ENCODE measurements at places on chromosomes 2 and 18.
A peak's percentile ranks its signal among the peaks of the same experiment; 100 is the strongest.

DNA sequence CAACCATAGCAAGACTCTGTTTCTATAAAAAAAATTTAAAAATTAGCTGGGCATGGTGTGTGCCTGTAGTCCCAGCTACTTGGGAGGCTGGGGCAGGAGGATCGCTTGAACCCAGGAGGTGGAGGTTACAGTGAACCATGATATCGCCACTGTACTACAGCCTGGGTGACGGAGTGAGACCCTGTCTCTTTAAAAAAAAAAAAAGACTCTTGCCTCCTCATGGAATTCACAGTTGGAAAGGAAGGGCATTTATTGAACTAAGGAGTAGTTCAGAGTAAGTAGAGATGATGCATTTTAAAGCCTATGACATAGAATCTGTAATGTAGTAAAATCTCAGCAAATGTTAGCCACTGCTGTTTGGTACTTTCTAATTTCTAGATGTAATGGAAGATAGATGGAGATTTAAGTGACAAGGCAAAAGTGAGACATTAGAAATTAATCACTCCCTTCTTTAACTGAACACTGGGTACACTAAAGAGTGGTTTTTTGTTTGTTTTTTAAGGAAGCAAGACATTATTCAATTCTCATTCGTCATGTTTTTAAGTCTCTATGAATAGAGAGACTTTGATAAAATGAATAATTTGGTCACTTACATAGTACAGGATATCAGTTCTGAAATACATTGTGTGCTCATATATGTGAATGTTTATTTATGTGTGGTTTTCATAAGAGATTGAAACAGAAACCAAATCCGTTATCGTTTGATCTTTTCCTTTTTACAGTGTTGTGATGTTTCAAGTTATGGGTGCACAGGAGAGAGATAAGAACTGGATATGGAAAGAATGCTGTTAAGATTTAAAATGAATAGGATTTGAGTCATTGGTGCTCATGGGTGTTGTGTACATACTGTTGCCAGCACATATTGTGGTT lies 186.1 kb upstream of the STON1 start:
- DNase-seq = peak; percentile 39

GRCh38 chr2:159853101-159853500 lies 55.1 kb upstream of the CD302 start:
- no peak for DNase-seq

DNA sequence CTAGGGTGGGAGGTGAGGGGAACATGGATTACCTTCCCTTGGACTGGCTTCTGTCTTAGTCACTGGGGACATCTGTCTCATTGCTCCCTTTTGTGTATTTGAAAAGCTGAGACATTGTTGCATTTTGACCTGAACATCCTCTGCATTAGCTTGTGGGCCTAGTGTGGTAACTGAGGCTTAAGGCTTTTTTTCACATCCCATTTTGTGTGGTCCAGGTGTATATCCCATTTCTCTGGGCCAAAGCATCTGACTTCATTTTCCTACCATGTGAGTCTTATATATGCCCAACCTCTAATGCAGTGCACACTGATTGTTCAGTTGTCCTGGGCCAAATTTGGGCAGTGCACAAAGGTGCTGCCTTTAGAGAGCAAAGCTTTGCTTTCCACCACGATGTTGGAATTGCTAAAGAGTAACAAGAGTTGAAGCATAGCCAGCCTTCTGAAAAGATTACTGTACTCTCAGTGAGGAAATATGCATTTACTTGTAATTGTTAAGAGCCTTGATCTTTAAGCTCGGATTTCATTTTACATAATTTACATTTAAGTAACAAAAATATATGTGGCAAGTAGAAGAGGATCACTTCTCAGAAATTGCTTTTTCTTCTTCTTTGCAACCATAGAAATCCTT lies 13.3 kb downstream of the PRKCE start:
- DNase-seq = no peak

GRCh38 chr2:99602476-99602875 lies 112.7 kb upstream of the REV1 start:
- no peak for DNase-seq

GRCh38 chr2:136248242-136248641 lies 130.3 kb upstream of the CXCR4 start:
- DNase-seq = peak; percentile 34

- DNase-seq = no peak
Measured at GRCh38 chr18:29104671-29105070, 927.7 kb upstream of the CDH2 start.

- no peak for DNase-seq
Measured at GRCh38 chr18:51739044-51739666, 541.7 kb upstream of the MEX3C start.

- no peak for DNase-seq
Measured at GRCh38 chr2:154945984-154946383, 247.5 kb downstream of the KCNJ3 start.

DNA sequence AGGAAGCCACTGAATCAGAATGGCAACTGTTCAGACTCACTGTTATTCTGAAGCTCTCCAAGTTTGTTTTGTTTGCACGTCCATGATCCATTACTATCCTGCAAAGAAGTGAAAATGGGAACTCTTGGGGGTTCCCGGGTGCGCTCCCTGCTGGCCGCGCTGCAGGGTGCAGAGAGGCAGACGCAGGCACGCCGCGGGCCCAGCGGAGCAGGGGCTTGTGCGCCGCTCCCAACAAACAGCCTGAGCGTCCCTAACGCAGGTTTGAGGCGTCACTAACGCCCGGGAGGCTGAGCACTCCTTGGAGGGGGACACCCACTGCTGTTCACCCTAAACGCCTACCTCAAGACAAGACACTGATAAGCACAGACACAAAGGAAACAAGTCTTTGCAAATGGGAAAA lies 14.3 kb upstream of the PIEZO2 start:
- DNase-seq = no peak

DNA sequence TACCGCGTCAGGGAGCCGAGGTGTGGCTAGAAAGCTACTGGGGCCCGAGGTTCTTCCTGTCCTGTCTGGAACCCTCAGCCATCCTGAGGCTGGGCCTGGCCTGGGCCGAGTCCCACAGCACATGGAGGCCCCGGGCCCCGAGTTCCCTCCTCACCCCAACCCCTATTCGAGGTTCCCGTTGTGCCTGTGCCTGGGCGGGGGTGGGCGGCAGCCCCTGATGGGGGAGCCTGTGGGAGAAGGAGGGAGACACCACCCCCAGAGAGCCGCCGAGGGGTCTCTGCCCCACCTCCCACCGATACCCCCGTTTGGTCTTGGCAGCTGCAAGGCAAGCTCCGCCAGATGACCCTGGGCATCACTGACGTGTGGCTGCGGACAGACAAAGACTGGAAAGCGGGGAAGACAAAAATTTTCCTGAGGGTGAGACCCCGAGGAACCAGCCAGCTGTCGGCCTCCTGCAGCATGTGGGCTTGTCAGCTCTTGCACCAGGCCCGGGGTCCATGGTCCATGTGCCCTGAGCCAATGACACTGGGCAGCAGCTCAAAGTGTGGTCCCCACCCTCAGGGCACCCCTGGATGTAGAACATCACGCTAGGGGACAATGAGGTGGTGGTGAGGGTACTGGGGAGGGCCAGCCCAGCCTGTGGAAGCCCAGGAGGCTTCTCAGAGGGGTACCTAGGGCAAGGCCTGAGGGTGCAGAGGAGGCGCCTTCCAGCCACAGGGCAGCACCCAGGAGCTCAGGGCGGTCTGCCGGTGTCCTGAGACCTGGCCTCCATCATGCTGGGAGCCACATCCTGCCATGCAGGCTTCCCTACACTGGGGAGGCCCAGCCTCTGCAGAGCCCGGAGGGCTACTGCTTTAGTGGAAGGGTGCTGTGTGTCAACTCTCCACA lies 52.5 kb upstream of the GPR17 start:
- DNase-seq = no peak

DNA sequence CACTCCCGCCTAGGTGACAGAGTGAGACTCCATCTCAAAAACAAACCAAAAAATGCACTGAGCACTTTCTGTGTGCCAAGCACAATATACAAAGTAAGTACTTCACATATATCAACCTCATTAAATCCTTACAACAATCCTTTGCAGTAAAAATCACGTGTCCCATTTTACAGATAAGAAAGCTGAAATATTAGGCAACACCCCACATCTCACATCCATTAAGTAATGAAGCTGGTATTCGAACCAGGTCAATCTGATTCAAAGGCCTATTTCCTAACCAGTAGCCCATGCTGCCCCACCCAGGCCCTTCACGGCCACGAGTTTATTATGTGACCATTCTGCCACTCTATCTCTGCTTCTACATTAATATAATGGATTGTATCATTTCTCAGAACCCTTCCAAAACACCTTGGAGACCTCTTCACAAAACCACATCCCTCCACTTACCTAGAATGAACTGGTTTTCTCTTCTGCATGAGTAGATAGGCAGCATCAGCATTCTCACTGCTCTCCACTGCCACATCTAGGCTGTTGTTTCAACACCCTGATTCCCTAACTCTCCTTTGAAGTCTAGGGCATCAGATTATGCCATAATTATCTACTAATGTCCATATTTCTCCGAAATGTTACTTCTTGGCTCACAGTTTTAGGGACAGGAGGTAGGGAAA lies 3.1 kb upstream of the EXOC6B start:
- DNase-seq = no peak

DNA sequence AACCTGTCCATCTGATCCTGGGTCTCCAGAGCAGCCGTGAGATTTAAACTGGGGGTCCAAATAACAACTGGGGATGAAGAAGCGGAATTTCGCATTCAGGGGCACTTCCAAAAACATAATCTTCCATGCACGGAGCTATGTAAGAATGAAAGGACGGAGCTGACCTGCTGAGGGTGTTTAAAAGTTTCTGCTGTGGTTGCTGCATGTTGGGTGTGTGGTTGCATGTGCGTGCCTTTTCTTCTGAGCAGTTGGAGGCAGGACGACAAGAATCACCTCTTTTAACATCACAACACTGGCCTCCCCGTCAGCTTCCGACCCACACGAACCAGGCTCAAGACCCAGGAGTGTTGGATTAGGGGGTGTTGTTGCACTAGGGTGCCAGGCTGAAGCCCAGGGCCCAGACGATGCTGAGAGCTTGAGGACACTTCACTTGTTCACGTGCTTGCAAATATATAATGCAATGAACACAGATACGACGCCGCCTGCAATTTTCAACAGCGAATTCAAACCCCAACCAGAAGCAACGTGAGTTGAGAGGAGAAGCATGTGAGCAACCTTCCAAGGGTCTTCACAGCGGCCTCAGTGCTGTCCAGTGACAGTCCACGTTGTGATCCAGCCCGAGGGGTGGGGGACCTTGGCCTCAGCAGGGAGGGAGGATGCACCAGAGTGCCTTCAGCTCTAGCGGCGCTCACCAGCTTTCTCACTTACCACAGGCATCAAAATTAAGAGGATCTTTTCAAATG lies 76.0 kb upstream of the SALL3 start:
- DNase-seq = no peak

- no peak for DNase-seq
Measured at GRCh38 chr18:25534401-25534800, 182.4 kb upstream of the ZNF521 start.

GRCh38 chr2:181407171-181407570 lies 50.0 kb upstream of the ITGA4 start:
- DNase-seq = no peak

GRCh38 chr2:26978061-26978596 lies 7.7 kb downstream of the MAPRE3 start:
- no peak for DNase-seq

DNA sequence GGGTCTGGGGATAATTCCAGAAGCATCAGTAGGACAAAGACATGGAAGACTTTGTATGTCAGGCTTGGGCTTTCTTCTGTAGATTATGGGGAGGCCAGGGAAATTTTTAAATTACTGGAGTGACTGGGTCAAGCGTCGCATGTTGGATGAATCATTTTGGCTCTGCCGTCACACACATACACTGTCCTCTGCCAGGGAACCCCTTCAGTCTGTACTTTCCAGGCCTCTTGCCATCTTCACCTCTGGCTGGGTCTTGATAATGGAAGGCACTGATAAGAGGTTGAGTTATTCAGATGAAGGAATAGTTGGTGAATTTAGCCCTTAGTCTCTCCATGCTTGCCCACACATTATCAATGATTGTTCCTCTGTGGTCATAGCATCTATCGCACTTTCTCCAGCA lies 895.1 kb upstream of the CELF4 start:
- no peak for DNase-seq

DNA sequence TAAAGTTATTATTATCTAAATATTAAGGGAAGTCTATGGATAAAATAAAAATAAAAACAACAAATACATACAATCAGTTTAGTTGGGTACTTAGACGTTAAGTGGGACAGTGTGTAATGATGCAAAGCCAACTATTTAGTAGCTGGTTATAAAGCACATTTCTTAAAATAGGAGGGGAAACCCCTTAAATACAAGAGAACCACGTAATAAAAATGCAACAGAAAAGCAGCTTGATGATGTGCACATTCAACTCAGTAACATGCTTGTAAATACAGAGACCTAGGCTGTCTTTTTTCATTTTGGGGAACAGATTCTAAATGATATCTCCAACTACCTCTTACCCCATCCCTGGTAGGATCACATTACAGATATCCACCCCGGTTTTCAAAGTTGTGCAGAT lies 134.3 kb upstream of the AQP4 start:
- DNase-seq = no peak

GRCh38 chr2:65228263-65228750 lies 676 bp downstream of the ACTR2 start:
- peak; percentile 21 for DNase-seq

GRCh38 chr2:19141234-19142004 lies 217.0 kb downstream of the OSR1 start:
- DNase-seq = no peak

DNA sequence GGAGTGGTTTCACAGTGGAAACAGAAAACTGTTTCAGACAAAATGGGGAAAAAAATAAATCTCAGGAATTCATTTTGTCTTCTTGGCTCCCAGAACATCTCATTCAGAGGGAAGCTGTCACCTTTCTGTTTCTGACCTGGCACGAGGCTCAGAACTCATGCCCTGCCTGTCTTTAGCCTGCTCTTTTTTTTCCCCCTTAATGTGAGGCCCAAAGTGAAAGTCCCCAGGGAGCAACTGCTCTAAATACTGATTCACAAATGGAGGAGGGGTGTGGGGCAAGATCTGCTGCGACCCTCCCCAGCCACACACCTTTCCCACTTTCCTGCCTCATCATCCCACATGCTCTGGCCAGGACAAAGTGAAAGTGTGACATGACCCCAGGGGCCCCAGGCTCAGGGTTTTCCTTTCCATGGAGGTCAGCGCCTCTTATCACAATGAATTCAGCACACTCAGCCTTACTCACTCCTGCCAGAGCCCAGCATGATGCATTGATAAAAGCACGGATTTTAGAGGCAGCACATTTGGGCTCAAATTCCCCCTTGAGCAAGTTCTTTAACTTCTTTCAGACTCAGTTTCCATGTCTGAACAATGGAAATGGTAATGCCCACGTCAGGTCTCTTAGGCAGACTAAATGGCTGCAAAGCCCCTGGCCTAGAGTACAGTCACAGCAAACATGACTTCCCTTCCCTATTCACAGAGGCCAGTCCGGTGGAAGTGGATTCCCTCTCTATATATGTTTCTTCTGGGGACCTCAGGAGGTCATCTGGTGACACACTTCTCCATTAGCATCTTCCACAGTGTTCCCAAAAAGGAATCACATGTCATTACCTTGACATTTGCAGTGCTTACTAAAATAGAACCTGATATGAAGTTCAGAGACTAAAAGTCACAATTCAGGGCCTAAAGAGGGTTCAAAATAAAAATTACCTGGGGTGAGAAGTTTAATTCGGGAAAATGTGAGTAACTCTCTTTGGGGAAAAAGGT lies 55.3 kb upstream of the TMEM163 start:
- no peak for DNase-seq

All from COLO829 (cell line).